GDM1 (cell line): ENCODE measurements at places on chromosomes 3 and 15.

DNA sequence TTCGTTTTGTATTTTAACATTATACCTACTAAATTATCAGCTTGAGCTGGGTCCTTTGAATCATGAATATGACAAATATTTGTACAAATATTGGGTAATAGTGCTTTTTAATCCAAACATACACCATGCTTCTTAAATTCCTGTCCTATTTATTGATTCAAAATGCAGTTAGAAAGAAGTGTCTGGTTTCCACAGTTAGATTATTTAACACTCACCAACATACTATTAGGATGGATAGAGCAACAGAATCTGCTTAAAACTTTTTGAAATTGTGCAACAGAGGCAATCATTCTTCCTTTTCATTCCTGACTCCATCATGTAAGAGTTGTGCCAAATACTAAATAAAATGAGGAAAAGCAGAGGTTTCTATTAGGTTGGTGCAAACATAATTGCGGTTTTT is 281.2 kb downstream of the LSAMP start:
- DNase-seq = no peak

DNA sequence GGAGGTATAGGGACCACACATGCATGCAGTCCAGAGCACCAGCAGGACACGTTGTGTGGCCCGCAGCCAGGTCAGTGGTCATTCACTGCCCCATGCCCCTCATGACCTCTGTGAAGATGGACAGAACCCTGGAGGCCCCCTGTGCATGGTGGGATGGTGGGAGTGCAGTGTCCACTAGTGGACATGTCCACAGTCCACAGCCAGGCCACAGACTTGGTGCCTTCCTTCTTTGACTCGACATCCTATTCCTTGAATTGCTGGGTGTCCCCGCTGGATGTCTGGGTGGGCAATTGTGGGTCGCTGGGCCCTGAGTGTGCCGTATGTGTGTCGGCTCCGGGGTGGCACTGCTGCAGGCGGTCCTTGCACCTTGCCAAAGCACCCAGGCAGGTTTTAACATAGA is 35.7 kb downstream of the KLF15 start:
- no peak for DNase-seq

DNA sequence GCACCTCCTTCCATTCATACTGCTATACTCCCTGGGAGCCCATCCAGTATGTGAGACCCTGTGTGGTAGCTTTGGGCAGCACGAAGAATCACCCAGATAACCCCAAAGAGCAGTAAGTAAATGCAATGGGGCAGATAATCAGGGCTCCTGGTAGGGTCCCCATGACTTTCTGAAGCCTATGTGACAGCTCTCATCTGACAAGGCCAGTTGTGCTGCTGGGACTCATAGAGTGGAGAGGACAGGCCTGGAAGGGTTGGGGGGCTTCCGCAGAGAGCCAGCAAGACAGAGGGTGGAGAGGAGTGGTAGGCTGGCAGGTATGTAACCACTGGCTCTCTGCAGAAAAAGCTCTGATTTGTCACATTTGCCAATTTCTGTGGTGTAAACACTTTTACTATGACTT is 3.2 kb upstream of the SLC6A20 start:
- no peak for DNase-seq

GRCh38 chr15:52252781-52253180 is 42.8 kb downstream of the MYO5C start:
- no peak for DNase-seq

GRCh38 chr3:81554388-81554787 is 207.1 kb downstream of the GBE1 start:
- DNase-seq = peak; percentile 1

GRCh38 chr15:85089929-85090597 is 108.4 kb downstream of the PDE8A start:
- no peak for DNase-seq

DNA sequence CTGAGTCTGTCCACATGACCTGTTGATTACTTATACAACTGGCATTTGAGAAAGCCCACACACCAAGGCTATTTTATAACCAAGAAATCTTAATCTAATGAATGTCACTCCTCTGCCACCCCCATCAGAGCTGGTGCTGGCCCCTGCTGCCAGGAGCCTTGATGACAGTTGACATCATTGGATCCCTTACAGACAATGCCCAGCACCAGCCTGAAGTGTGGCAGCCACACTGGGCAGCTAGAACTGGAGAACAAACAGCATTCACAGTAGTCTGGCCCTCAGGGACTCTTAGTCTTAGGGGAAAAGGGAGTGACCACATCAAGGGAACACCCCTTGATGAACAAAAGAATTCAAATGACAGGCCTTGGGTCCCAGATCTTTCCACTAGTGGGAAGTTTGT is 840.6 kb downstream of the EPHA3 start:
- no peak for DNase-seq

- no peak for DNase-seq
These were observed 48.7 kb upstream of the MDFIC2 start for GRCh38 chr3:70360979-70361760.

- DNase-seq = peak; percentile 8
These were observed 58.1 kb downstream of the RSRC1 start for GRCh38 chr3:158167737-158168557.

DNA sequence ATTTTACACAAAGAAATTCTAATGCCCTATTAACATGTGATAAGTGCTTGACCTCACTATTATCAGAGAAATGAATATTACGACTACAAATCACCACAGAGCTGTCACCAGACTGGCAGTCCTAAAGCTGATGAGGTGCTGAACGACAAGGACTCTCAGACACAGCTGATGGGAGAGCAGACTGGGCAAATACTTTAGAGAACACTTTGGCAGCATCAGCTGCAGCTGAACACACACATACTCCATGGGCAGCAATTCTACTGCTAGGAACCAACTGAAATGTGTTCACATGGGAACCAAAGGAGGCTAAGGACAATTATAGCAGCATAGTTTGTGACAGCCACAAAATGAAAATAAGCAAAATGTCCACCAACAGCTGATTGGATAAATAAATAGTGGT is 45.5 kb downstream of the SUSD5 start:
- no peak for DNase-seq

DNA sequence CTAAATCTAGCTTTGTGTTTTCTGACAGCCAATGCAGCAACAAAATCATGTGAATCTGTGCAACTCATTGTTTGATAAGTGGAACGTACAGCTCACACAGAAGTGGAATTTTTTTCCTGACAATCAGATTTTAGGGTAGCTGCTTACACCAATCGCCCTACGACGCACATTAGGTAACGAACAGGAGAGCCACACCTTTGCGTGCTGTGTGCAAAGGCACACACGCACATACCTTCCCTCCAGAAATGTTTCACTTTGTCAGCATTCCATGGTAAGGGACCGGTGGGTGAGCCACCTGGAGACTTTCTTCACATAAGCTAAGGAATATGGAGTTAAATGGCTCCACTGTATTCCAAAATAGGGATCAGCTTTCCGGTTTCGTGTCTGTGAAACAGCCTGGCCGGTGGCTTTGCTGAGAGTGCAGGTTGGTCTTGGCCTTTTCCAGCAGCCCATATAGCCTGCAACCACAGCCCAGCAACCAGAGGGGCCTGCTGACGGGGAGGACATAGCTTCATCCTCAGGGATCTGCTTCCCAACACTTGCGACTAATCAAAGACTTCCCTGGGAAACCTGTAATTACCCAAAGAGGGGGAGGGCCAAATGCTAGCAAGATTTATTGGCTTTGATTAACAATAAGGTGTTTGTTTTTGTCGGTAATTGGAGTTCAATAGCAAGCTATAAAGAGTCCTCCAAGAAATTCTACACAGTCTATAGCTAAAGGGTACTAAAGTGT is 145.3 kb downstream of the ADAMTS17 start:
- no peak for DNase-seq

DNA sequence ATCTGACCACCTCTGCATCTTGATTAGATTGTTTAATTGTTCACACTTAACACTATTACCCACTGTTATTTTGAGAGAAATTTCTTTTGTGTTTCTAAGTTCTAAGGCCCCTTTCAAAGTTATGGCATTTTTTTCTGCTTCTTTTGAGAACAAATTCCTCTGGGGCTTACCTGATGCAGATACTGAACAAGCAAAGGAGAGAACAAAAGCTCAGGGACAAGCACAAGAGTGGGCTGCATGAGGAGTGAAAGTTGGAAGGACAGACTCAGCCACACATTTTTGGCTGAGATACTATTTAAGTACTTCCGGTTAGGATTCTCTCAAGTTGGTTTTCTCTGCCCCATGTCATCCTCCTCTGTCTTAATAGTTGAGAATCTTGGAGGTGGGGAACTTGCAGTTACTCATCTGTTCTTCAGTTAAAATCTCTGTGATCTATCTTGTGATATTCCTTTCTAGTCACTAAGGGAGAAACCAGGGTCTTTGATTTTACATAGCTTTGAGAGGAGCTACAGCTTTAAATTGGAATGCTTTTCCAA is 54.7 kb downstream of the CMTM6 start:
- no peak for DNase-seq

DNA sequence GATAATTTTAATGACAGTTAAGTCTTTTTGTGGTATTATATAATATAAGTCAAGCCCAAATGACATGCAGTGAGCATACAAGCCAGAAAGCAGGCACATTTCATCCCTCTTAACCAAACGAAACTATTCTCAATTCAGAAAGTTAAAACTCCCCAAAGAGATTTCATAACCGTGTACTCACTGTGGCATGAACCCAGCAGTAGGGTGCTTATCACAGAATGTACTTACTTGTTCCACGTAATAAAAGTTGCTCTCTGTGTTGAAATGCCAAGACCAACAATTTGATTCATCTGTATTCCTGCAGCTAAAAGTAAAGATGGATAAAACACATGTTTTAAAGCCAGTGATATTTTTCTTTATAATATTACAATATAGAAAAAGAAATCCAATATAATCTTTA is 12.1 kb downstream of the GK5 start:
- DNase-seq = no peak

GRCh38 chr3:194304186-194304917 is 46.8 kb downstream of the CPN2 start:
- no peak for DNase-seq
